Stimulated activated CD4-positive, alpha-beta T cell treated with anti-CD3 and anti-CD28 coated beads, TNF-alpha, amount 100 ng/mL, for 1 hour (primary cell): ENCODE measurements at places on chromosomes 3 and 15.

DNA sequence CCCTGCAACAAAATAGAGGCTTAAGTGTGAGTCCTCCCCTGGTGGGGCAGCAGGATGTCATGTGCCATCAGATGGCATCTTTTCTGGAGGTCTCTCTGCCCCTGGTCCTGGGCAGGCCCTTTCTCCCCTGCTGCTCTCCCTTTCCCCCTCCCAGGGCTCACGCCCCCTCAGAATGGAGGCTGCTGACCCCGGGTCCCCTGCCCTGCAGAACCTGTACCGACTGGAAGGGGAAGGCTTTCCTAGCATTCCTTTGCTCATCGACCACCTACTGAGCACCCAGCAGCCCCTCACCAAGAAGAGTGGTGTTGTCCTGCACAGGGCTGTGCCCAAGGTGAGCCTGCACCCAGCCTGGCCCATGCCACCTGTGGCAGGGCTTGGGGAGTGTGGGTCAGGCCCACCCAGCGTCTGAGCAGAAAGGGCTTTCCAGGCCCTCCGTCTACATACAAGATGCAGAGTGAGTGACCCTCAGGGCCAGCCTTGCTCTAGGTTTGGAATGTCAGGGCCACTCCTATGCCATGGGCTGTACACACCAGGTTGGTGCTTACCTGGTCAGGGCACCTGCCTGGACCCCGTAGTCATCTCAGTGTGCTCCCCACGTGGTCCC, 7.1 kb downstream of the FES start:
- no peak for DNase-seq

DNA sequence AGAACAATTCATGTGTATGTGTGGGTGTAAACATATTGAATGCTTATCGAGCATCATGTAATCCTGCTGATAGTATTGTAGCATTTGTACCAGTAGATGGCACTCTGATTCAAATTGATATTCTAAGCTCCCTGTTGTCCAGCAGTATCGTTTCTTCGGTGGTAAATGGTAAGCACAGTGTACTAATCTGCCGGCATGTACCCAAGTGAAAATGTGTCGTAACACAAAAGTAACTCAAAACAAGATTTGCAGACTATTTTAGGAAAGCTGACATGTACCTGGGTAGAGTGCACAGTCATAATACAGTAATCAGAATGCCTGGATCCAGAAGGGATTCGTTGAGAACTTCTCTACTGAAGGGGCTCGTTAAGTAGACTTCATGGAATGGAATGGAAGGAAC, 31.7 kb upstream of the MNS1 start:
- DNase-seq: no peak

DNA sequence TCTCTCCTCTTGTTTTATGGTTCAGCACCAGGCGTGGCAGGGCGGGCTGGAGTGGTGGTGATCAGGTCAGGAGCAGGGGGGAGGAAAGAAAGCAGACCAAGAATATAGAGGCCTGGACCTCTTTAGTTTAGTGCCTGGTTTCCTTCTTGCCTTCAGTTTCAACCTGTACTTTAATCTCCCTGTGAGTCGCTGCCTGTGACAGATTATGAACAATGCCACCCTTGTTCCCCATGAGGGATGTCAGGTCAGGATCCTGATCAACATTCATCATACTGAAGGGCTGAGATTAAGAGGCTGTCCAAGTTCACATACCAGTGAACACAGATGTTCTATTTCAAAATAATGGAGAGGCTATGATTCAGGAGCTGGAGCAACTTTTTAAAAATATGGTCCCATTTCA, 11.4 kb downstream of the ENTPD3 start:
- DNase-seq: no peak

- DNase-seq: no peak
These were observed 226.8 kb upstream of the BHLHE40 start for GRCh38 chr3:4752201-4753072.

DNA sequence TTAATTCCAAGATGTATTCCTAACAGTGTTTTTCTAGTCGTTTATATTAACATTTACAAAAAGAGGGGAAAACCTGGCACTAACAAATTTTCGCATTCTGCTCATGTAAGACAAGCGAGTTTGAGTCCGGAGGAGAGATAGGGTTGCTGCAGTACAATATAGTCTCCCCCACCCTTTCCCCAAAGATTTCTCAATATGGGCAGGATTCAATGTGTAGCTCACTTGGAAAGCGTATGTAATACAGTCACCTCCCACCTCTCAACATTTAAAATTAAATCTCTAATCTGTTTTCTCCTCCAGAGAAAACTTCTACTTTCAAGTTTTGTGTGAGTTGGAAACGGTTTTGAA, 57.9 kb downstream of the CMSS1 start:
- no peak for DNase-seq

DNA sequence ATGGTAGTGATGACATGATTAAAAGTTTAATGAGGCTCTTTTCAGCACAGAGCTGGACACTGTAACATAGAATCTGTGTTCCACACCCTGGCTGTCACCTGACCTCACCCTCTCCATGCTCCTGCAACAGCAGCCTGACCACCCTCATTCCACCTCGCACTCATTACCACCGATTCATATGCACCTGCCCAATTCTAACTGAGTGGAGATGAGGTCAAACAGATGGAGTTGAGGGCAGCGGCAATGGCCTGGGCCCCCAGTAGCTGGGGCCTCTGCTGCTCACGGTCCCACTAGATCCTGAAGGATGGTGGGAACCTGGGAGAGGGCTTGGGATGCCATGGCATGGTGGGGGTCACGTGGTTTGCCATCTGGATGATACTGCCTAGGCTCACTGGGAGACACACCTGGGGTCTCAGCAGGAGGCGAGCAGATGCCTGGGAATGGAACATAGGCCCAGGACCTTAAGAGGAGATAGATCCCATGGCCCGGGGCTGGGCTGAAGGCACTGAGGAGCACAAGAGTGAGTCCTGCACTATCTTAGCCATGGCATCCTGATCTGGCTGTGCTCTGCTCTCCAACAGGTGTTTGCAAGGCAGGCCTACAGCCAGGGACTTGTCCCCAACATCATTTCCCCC, 1.3 kb downstream of the SCN5A start:
- DNase-seq: no peak

GRCh38 chr3:190542846-190543245, 29.0 kb downstream of the IL1RAP start:
- DNase-seq: no peak

DNA sequence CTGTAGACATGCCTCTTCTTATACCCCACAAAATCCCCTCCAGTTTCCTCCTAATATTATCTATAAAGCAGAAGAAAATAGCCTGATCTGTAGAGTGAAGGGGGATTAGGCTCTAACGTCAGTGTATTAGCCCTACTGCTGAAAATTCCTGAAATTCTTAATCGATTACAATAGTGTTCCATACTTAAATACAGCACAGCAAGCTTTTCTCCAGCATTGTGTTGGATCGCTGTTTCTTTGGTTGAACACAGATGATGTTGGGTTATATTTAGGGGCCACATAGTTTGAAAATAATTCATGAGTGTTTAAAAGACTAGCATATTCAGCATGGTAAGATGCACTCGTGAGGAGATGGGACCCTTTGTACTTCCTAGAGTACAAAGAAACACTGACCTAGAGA, 52.5 kb downstream of the PIAS1 start:
- no peak for DNase-seq

DNA sequence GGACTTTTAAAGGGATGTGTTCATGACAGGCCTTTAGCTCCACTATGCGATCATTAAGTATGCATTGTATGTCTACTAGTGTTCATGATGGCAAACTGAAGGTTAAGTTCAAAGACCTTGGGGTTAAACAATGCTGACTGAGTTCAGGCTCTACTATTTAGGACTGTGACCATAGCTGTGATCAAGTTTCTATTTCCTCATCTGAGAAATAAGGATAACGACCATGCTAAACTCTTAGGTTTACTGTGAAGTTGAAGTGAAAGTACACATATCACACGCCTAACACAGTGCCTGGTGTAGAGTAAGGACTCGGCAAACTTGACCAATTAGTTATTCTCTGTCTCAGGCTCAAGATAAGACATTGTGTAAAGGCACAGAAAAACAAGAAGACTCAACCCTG, 243.2 kb downstream of the MBNL1 start:
- DNase-seq: no peak

GRCh38 chr3:10335871-10336622, 15.1 kb upstream of the SEC13 start:
- DNase-seq: no peak

GRCh38 chr3:94709249-94709902, 646.5 kb downstream of the NSUN3 start:
- no peak for DNase-seq

DNA sequence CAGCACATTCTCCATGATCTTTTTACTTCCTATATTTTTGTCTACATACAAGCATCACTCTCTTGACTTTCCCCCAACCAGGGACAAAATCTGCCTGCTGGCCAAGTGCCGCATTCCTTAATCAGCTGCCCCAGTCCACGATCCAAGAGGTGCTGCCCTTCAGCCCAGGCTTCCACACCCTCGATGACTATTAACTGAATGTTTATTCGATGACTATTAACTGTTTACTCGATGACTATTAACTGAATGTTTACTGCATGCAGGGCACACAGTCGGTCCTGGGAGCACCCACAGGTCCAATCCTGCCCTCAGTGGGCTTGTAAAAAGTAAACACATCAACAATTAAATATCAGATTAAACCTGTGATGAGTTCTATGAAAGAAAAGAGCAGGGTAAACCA, 256.9 kb downstream of the ARRDC4 start:
- DNase-seq: no peak
